ENCODE measurements at places on chromosomes 12 and 14.

GRCh38 chr14:105283899-105284298, 16.9 kb downstream of the BRF1 start:
- DNase-seq = no peak

- DNase-seq = no peak
Observed at GRCh38 chr14:65239938-65240296, 137.6 kb upstream of the MAX start.

DNA sequence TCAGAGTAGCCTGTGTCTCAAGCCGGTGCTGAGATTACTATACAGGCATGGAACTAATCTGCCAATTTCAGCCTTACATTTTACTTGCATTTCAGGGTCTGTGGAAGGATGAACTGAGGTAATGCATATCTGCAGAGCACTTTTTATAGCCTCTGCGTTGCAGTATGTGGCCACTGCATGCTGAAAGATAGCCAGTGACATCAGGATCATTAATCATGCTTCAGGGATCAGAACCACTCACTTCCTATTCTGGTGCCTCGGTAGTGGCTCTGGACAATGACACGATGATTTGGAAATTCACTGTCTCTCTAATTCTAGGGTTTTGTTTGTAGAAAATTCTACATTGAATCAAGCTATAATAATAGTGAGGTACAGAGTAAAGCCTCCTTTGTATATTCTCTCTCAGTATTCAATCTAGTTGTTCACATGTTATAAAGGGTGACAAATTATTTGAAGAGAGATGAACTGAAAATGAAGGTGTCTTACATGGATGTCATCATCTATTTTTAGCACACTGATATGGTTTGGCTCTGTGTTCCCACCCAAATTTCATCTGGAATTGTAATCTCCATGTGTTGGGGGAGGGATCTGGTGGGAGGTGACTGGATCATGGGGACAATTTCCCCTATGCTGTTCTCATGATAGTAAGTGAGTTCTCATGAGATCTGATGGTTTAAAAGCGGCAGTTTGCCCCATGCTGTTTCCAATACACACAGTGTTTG, 554.3 kb upstream of the MIS18BP1 start:
- no peak for DNase-seq

- DNase-seq = peak; percentile 56
Observed at GRCh38 chr12:25436206-25437030, 116.7 kb downstream of the LMNTD1 start.

DNA sequence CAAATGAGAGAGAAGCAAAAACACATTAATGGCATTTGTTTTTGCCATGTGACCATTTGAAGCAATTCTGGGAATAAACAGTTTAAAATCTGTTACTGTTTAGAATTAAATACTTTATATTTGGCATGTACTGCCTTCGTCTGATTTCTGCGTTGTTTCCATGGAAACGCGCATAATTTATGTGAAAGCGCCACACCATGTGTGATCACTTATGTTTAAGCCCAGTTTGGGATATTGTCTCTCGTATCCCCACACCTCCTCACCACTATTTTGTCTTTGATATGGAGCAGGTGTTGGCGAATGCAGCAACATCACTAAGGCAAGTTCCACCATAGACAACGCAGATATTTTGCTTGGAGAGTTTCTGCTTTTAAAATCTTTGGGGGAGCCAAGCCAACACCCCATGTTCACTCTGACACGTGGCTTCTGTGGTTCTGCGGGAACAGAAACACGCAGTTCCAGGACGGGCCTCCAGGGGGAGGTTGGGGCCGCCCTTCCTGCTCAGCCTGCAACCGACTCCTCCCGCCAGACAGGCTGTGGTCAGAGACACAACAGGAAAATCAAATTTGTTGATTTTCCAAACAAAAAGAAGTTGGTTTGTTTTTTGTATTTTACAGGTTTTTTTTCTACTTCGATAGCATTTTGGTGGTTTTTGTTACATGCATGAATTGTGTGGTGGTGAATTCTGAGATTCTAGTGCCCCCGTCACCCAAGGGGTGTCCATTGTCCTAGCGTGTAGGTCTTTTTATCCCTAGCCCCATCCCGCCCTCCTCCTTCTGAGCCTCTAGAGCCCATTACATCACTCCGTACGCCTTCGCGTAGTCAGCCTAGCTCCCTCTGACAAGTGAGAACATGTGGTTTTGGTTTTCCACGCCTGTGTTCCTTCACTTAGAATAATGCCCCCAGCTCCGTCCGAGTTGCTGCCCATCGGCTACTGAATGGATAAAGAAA, 101.9 kb upstream of the SFSWAP start:
- peak; percentile 60 for DNase-seq

DNA sequence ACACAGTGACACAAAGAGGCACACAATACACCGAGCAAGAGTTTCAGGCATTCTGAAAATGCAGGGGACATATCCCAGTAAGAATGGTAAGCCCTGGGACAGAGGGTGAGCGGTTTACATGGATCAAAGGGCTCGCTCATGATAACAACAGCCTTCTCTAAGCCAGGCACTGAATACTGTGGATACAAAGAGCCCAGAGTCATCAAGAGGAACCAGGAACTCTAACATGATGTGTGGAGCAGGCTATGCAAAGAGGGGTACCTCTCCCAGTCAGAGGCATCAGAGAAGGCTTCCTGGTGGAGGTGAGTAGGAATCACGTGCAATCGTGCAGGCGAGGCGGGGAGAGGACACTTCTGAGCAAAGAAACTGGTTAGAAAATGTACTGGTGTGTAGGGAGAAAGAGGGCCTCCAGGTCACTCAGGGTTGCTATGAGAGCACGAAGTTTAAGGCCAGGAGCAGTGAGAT, 76.9 kb upstream of the EEA1 start:
- DNase-seq = no peak

DNA sequence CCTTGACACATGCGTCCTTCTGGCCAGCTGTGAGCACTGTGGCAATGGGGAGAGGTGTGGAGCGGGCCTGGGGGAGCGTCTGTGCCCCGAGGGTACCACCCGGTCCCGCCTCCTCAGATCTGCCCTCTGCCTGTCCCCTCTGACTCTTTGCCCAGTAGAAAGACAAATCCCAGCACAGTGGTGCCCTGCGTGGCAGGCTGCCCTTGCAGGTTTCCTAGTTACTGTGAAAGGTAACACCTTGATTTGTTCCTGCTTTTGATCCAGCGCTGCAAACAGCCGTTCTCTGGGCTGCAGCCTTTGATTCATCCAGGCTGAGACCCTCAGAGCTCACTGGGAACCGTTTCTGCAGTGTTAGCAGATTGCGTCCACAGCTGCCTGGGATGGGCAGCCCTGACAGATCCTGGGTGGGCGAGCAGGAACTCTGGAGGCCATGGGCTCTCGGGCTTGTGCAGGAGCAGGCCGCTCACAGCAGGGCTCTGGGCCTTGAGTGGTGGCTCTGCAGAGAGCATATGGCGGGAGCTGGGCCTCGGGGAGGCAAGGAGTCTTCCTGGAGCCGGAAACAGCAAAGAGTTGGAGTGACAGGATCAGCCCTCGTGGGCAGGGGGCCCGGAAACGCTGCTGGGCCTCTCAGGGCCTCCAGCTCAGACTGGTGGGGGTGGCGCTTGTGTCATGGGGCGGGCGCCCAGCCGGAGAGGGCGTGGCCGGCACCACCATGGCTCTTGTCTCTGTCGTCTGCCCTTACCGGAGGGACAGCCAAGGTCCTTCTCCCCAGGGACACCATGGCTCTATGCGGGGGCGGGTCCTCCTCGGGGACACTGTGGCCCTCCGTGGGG, 16.6 kb downstream of the FBRSL1 start:
- DNase-seq = no peak

- no peak for DNase-seq
Observed at GRCh38 chr14:75432411-75432810, 4.6 kb downstream of the JDP2 start.

Measured in HT1080 (cell line).